ENCODE measurements at places on chromosomes 16 and 17. TPM values are rescaled to one million over a fixed set of nuclear protein-coding genes. Genes with fewer than 3 reads are reported as not detected.

Gene TMC6
- 39.5 TPM for total RNA-seq

- H3K27ac ChIP-seq: no peak overlapping the region
- H3K4me3 ChIP-seq: no peak overlapping the region
- no peak for DNase-seq
These were observed 31.6 kb upstream of the CDRT15 start for GRCh38 chr17:14268264-14268663.

GRCh38 chr16:968620-969019 is 2.2 kb downstream of the LMF1 start:
- H3K27ac ChIP-seq: no peak overlapping the region
- H3K27me3 ChIP-seq: no peaks in the 10 kb centered on the region
- H3K36me3 ChIP-seq: peaks cover 37% of the 10 kb centered on the region

- DNase-seq: no peak
- H3K4me1 ChIP-seq: no peaks in the 10 kb centered on the region
- H3K36me3 ChIP-seq: no peaks in the 10 kb centered on the region
- H3K27me3 ChIP-seq: peaks cover 15% of the 10 kb centered on the region
- no peak overlapping the region for H3K27ac ChIP-seq
- H3K4me3 ChIP-seq: no peak overlapping the region
These were observed 240.9 kb upstream of the SALL1 start for GRCh38 chr16:51391798-51392511.

DNA sequence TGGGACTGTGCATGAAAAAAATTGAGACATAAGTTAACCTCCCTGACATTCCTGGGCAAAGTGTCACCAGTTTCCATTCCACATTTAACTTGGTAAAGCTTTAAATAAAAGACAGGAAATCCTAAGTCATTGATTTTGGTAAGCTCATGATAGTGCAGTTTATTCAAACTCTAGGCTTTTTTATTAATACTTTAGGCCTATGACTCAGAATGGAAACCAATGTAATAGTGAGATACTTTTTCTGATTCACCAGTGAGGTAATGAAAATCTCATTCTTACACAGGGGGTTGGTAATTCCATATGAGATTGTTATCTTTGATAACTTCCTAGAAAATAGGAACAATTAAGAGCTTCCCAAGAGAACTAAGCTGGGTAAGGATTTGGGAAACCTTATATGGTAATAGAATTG is 91.1 kb downstream of the NLK start:
- H3K27me3 ChIP-seq: no peaks in the 10 kb centered on the region
- H3K4me1 ChIP-seq: peaks cover 15% of the 10 kb centered on the region
- no peak overlapping the region for H3K4me3 ChIP-seq

DNA sequence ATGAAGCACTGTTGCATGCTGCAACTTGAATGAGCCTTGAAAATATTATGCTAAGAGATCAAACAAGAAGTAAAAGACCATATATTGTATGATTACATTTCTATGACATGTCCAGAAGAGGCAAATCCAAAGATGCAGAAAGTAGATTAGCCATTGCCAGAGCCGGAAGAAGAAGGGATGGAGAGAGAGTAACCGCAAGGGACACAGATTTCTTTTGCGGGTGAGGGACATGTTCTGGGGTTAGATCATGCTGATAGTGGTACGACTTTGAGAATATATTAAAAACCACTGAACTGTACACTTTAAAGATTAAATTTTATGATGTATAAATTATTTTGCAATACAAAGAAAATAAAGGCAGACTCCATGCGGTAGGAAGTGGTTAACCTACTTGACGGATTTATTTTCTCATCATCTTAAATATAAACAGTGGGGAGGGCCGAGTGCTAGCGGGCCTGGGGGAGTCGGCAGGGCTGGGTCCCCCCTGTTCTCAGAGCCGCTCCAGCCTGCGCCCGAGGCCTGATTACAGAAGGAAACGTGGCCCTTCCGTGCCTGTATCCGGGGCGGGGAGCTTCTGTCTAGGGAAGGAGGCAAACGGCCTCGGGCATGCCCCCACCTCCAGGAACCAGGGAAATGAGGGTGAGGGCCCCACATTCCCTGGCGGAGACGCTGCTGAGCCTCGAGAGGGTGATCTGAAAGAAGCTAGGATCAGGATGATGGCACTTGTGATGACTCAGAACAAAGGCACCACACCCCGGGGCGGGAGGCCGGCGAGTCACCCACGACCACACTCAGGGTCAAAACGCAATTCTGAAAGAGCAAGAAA is 48.0 kb downstream of the SHCBP1 start:
- no peak overlapping the region for H3K27ac ChIP-seq
- no peak overlapping the region for H3K4me3 ChIP-seq
- peaks cover 14% of the 10 kb centered on the region for H3K27me3 ChIP-seq

DNA sequence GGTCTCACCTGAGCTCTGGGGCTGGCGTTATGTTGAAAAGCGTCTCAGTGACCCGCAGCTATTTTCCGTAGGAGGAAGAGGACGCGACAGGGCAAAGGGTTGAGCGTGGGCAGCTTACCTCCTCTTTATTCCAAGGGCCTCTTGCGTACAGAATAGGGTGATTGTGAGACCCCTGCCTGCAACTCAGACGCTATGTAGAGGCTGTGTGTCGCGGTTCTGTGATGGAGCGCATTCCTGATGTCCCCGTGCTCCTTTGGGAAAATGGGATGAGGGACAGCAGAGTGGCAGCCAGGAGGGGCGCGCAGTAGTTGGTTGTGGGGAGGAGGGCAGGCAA is 531 bp upstream of the CDH8 start:
- H3K36me3 ChIP-seq: no peaks in the 10 kb centered on the region
- peak overlapping the region; percentile 62 for H3K4me3 ChIP-seq
- DNase-seq: no peak
- no peak overlapping the region for H3K27ac ChIP-seq
- peaks cover 22% of the 10 kb centered on the region for H3K4me1 ChIP-seq

DNA sequence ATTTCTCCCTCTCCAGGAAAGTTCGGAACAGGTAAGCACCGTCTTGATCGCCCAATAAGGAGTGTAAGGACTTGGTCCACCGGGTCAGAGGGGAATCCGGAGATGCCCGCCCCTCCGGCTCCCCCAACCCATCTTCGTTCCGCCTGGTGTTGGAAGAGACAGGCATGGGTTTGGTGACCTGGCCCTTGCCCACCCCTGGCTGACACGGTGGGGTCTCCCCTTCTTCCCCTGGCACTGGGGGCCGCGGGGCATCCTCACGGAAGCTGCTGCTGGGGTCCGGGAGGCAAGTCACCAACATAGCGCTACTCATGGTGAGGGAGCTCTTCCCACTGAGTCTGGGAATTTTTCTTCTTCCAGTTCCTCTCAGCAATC is 3.2 kb downstream of the AXIN2 start:
- DNase-seq: no peak
- H3K27me3 ChIP-seq: no peaks in the 10 kb centered on the region
- no peaks in the 10 kb centered on the region for H3K36me3 ChIP-seq

Data from left ventricle myocardium inferior (tissue), 1 donor.